H54 (cell line): ENCODE measurements at places on chromosomes 4 and X.

GRCh38 chr4:7769396-7770223, 170.1 kb downstream of the AFAP1 start:
- no peak for DNase-seq

- no peak for DNase-seq
Observed at GRCh38 chr4:146191766-146192458, 16.4 kb downstream of the LSM6 start.

GRCh38 chrX:16848541-16848940, 21.6 kb downstream of the RBBP7 start:
- DNase-seq = no peak

GRCh38 chrX:118729042-118729652, 1.7 kb downstream of the IL13RA1 start:
- no peak for DNase-seq

- DNase-seq = no peak
Observed at GRCh38 chr4:76957004-76957738, 7.6 kb downstream of the SEPTIN11 start.

GRCh38 chr4:38614231-38614630, 49.8 kb upstream of the KLF3 start:
- no peak for DNase-seq

- DNase-seq = no peak
Observed at GRCh38 chr4:18105030-18106011, 83.8 kb upstream of the LCORL start.

DNA sequence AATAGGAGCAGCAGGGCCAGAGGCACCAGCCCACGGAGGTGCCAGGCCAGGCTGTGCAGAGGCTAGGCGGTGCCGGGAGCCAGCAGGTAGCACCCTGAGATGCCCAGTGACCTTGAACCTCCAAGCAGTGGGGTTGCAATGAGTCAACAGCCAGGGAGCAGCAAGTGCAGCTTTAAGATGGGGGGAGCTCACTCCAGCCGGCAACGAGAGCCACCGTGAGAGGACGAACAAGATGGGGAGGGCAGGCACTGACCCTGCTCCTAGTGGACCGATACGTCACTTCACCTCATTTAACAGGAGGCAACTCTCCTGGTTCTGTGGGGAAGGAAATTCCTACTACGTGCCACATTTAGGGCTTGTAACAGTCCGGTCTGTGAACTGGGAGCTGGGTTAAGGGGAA, 4.8 kb downstream of the LETM1 start:
- DNase-seq = no peak

- DNase-seq = no peak
Observed at GRCh38 chr4:78137532-78137931, 80.4 kb downstream of the FRAS1 start.

GRCh38 chr4:117096886-117097285, 11.5 kb upstream of the TRAM1L1 start:
- DNase-seq = no peak

DNA sequence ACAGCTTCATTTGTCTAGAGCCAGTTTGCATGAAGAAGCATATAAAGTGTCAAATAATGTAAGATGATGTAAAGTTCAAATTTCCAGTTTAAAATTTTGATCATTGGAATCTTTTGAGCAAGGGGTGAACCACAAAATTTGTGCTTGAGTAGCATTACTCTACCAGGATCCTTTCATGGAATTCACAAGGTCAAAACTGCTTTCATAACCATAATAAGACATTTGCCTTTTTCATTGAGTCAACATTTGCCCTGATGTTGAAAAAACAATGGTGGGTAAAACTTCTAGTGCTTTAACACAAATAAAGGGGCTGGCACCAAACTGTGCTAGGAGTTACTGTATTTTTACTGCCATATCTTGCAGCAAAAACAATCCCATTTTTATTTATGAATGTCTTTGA, 142.2 kb downstream of the GLRA3 start:
- DNase-seq = no peak

DNA sequence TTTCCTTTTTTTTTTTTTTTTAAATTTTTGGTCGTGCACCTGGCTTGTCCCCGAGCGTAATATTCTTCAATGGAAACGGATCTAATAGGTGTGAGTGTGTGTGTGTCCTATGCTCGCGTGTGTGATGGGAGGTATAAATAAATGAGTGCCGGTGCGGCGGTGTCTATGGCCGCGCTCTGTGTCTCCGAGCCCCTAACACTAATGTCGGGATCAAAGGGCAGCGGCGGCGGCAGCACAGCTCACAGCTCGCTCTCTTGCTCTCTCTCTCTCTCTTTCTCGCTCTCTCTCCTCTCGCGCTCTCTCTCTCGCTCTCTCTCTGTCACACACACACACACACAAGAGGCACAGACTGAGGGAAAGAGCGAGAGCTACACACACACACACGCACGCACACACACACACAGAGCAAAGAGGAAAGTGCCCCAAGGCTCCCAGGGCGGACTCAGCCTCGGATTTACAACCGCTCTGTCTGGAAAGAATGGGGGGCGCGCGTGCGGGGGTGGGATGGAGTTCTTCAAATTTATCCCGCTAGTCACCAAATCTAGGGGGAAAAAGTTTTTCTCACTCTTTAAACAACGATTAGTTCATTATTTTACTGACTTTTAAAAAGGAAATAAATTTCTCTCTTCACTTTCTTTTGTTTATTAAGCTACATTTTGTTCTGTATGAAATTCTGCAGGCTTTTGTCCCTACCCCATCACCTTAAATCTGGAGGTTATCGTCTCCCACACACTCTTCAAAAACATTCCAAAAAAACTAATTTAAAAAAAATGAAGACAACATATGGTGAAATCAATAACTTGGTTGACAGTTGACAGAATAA, at the start of gene ZNF827:
ZNF827 (minus strand) TSS at position 206 of the 823 bp plus-strand sequence. CDS start 416 bp downstream, outside the sequence.
- DNase-seq = no peak
